Panc1 (cell line): ENCODE measurements at places on chromosomes 6 and 20.

- no peak for DNase-seq
Measured at GRCh38 chr6:143581835-143582480, 70.4 kb upstream of the FUCA2 start.

DNA sequence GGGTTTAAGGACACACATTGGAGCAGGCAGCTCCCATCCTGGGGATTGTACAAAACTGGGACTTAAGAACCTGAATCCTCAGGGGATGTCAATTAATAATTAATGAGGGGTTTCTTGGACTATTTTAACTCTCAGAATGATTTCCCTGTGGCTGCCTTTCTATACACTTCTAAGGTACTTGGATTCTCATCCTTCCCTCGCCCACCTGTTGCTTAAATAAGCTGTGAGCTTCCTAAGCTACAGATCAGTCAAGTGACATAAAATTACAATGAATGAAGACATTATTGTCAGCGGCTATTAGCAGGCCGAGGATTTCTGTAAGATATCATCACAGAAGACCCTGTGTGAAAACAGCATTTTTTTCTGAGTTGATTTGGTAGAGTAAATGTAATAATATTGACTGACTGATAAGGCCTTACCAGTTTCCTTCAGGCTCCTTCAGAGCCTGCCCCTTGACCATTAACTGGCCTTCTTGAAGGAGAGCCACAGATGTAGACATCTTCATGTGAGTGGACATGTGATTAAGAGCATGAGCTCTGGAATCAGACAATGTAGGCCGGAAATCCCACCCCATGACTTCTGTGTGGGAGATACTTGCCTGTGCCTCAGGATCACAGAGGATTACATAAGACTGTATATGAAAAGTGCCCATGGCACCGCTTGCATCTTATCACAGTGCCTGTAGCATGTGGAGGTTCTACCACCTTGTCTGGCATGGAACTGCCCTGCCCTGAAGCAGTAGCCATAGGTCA is 101.7 kb downstream of the TULP4 start:
- no peak for DNase-seq

GRCh38 chr6:41972826-41973225 is 31.2 kb upstream of the CCND3 start:
- no peak for DNase-seq

DNA sequence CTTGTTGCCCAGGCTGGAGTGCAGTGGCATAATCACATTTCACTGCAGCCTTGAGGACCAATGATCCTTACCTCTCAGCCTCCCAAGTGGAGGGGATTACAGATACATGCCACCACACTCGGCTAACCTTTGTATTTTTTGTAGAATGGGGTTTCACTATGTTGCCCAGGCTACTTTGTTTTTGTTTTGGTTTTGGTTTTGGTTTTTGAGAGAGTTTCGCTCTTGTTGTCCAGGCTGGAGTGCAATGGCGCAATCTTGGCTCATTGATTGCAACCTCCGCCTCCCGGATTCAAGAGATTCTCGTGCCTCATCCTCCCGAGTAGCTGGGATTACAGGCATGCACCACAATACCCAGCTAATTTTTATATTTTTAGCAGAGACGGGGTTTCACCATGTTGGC is 105.5 kb downstream of the BMP7 start:
- no peak for DNase-seq

GRCh38 chr20:59515013-59515905 is 89.1 kb upstream of the PHACTR3 start:
- DNase-seq = no peak

- no peak for DNase-seq
Measured at GRCh38 chr6:168541307-168541706, 100.3 kb downstream of the SMOC2 start.

- no peak for DNase-seq
Measured at GRCh38 chr6:106692112-106692818, 62.9 kb downstream of the QRSL1 start.

DNA sequence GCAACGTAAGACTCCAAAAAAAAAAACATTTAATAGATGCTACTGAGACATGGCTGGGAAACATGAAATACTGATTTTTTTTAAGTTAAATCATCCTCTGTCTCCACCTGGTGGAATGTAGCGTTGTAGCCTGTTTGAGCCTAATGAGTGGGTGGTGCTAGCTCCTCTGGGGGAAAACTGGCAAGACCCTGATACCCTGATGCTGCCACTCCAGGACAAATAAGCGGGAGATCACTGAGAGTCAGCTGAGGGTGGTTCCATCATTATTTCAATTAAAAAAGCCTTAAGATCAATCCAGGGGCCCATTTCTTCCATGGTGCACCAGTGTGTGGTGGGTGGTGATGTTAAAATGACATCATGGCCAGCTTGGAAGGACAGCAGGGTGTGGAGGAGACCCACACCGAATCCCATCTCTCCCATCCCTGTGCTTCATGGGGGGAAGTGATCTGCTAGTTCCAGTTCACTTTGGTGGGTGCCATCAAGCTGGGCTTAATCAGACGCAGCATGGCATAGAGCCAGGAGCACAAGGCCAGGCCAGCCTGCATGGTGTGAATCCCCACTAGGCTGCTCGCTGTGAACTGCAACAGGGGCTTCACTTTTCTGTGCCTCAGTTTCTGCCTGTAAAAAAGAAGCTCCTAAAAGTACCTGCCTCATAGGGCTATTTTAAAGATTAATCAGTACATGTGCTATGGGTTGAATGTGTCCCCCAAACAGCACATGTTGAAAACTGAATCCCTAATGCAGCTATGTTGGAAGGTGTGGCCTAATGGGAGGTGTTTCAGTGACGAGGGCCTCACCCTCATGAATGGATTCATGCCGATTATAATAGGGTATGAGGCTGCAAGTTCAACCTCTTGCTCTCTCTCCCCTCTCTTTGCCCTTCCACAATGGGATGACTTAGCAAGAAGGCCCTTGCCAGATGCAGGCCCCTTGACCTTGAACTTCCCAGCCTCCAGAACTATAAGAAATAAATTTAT is 13.0 kb upstream of the MRPS10 start:
- no peak for DNase-seq

DNA sequence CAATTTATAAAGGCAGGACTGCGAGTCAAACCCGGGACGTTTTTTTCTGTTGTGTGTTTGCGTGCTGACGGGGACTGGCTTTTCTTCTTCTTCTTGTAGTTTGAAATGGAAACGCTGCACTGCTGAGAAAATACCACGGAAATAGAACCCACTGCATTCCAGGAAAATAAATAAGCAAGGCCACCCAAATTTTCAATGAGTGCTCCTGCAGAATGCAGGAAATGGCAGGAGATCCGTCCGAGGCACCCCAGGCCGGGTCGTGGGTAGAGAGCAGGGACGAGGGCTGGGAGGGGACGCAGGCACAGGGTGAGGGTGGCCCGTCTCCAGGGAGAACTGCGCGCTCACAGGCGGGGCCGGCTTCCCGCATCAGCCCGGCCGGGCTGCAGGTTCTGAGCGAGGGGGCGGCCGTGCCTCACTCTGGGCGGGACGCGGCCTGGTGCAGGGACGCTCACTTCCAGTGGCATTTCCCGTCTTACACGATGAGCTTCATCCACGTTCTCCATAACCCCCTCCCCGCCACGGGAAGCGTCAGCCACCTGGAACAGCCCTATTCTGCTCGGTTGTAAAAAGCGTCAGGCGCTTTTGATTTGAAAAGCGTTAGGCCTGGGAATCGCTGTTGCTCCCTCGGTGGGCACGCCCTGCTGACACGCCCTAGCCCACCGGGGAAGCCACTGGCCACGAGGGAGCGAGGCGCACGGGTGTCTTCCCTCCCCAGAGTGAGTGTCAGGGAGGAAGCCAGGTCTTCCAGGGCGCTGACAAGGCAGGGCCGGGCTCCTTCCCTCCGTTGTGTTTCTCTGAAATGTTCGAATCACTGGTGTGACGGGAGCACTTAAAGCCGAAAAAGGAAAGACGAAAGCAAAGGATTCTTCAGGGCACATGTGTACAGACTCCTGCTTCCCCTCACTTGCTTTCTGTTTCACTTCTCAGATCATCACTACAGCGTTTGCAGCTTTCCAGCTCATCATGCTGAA is 17.9 kb upstream of the EXOC2 start:
- DNase-seq = no peak

DNA sequence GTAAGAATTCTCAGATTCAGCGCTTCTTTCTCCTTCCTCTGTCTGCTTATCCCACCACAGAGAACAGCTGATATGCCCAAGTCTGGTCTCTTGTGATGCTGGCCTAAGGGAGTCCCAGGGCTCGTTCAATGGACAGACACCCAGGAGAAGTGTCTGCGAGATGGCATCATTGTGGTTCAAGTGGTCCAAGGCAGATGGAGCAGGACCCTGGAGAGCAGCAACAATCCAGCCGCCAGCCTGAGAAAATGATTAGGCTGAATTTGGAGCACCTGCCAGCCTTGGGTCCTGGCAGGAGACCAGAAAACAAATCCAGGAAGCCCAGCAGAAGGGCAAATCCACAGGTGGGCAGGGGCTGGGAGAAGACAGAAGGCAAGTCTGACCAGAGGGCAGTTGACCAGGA is 145.8 kb downstream of the PTPRT start:
- DNase-seq = no peak

GRCh38 chr6:16338577-16339264 is 100.3 kb downstream of the GMPR start:
- peak; percentile 72 for DNase-seq

GRCh38 chr6:105779110-105779509 is 307.0 kb upstream of the PRDM1 start:
- no peak for DNase-seq

DNA sequence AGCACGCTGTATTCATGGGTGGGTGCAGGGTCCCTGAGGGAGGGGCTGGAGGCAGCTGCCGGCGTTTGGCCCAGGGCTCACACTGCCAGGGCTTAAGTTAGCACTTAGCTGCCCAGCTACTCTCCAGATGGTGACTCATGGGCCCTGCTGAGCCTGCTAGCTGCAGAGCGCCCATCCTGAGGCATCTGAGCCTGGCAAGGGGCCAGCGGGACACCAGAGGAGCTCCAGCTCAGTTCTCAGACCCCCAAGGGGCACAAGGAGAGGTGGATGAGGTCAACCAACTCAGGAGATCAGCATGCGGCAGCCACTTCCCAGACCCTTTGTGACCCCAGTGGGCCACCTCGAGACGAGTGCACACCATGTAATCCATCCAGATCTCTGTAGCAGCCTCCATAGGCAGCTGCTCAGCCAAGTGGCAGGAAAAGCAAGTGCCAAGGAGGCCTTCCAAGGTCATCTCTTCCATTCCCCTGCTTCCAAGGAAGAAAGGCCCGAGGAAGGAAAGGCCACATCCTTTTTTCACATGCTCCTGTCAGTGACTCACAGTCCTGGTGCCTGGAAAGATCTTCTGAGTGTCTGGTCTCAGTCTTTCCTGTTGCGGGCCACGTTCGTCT is 35.3 kb downstream of the FOXP4 start:
- DNase-seq = no peak

- DNase-seq = no peak
Measured at GRCh38 chr6:136035378-136036070, 184.0 kb downstream of the PDE7B start.

- no peak for DNase-seq
Measured at GRCh38 chr20:37576911-37577310, 49.2 kb upstream of the BLCAP start.

DNA sequence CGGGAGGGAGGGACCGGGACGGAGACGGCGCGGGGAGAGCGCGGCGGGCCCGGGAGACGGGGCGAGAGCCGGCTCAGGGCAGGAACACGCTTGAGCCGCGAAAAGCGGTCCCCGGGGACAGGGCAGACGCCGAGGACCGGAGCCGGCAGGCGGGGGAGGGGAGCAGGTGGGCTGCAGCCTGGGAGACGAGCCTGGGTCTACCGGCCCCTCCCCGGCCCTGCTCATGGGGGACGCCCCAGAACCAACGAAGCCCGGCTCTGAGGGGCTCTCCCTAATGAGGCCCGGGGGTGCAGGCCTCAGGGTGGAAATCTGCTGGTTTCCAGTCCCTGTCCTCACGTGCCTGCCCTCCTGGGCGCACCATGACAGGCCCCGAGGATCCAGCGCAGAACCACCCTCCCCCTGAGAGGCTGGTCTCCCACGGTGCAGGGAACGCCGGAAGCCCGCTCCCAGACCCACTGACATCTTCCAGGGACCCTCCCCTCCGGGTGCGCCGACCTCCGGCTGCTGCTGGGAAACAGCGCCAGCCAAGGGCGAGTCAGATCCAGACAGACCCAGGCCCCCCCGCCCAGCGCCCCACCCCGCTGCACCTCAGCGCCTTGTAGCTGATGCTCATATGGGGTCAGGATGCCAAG is 571 bp upstream of the EEF1A2 start:
- DNase-seq = no peak

- no peak for DNase-seq
Measured at GRCh38 chr6:46653439-46654195, 842 bp downstream of the SLC25A27 start.

DNA sequence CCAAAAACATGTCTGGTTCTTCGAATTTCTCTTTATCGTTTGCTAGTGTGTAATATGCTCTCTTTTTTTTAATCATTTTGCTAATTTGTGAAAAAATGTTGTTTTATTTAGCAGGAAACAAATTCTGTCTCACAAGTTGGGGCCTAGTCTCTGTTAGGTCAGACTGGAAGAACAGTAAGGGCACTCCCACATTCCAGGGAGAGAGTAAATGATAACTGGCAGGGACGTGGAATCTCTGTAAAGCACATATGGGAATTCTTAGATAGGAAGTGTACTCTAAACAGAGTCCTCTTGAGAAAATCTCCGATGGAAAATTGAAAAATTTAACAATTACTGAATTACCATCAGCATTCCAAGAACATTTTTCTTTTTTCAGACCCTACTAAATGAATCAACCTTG is 16.4 kb upstream of the CCDC28A start:
- no peak for DNase-seq

DNA sequence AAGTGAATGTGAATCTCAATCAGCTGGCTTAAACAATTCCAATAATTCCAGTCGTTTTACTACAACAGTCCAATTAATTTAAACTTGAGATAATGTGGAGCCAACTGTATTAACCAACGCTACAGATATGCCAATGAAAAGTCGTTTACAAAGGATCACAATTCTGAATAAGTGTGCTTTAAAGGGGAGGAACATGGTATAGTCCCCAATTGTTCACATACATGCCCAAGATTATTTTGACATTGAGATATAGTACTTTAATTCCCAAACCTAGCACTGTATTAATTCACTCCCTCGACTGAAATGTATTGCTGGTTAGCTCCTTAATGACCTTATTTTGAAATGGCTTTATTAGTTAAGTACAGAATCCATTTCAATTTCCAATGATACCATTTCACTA is 2.5 kb downstream of the AKIRIN2 start:
- no peak for DNase-seq

- DNase-seq = no peak
Measured at GRCh38 chr6:100763617-100764241, 117.4 kb downstream of the ASCC3 start.

- DNase-seq = no peak
Measured at GRCh38 chr6:80251321-80251720, 144.8 kb downstream of the BCKDHB start.
